ENCODE measurements at places on chromosomes 11 and 22.

GRCh38 chr11:113465786-113466185, 9.4 kb downstream of the DRD2 start:
- H3K27ac ChIP-seq: no peak overlapping the region
- H3K27me3 ChIP-seq: peaks cover 12% of the 10 kb centered on the region
- DNase-seq: no peak
- H3K4me3 ChIP-seq: no peak overlapping the region

GRCh38 chr11:35654711-35655110, 7.9 kb upstream of the TRIM44 start:
- DNase-seq: no peak
- no peak overlapping the region for H3K4me3 ChIP-seq
- H3K27me3 ChIP-seq: no peaks in the 10 kb centered on the region
- no peak overlapping the region for H3K27ac ChIP-seq
- H3K4me1 ChIP-seq: no peaks in the 10 kb centered on the region
- no peaks in the 10 kb centered on the region for H3K36me3 ChIP-seq

DNA sequence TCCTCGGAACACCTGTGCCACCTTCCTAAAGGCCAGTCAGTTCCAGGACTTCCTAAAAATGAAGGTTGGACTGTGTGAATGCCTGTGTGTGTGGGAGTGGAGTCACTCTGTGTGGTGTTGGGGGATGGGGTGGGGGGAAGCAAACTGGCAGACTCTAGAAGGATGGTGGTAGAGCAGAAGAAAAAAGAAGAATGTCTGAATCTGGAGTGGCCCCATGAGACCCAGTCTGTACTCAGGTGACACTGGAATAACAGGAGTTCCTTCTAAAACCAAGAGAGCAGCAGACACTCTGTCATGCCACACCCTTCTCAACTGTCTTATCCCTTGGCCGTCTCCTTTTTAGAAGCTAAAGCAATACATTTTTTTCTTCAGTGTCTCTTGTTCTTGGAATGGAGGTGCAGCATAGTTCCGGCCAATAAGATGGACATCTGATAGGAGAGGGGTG, 82.9 kb downstream of the MAML2 start:
- DNase-seq: no peak
- H3K36me3 ChIP-seq: no peaks in the 10 kb centered on the region
- no peaks in the 10 kb centered on the region for H3K27me3 ChIP-seq
- H3K4me3 ChIP-seq: no peak overlapping the region

- H3K4me3 ChIP-seq: no peak overlapping the region
- peaks cover 29% of the 10 kb centered on the region for H3K4me1 ChIP-seq
- no peak for DNase-seq
- H3K27me3 ChIP-seq: peaks cover 9% of the 10 kb centered on the region
Observed at GRCh38 chr11:1838077-1838425, 730 bp upstream of the TNNI2 start.

DNA sequence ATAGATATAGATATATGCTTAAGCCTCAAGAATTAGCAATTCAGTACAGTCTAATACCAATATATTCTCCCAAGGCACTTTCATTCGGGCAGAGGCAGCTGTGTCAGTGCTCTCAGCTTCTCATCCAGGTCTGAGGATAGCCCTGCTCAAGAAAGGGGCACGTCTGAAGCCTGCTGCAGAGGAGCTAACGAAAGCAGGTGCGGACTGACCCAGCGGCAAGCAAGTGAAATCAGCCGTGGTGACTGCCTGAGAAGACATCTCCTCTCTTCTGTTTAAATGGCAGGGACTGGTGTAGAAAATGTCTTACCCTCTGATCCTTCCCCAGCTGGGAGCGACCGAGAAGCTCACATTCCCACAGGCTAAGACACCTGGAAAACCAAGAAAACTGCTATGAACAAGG, 468.6 kb downstream of the BRD1 start:
- no peaks in the 10 kb centered on the region for H3K4me1 ChIP-seq
- H3K27me3 ChIP-seq: no peaks in the 10 kb centered on the region
- no peaks in the 10 kb centered on the region for H3K36me3 ChIP-seq
- DNase-seq: no peak

GRCh38 chr22:40743768-40744167, 64.5 kb downstream of the MCHR1 start:
- no peak for DNase-seq
- H3K27me3 ChIP-seq: no peaks in the 10 kb centered on the region
- H3K27ac ChIP-seq: no peak overlapping the region
- H3K4me3 ChIP-seq: no peak overlapping the region
- no peaks in the 10 kb centered on the region for H3K36me3 ChIP-seq

- H3K27ac ChIP-seq: peak overlapping the region; percentile 98
- peaks cover 57% of the 10 kb centered on the region for H3K36me3 ChIP-seq
- peak; percentile 22 for DNase-seq
- H3K27me3 ChIP-seq: no peaks in the 10 kb centered on the region
Observed at GRCh38 chr11:36453678-36454077, 56.4 kb downstream of the TRAF6 start.

DNA sequence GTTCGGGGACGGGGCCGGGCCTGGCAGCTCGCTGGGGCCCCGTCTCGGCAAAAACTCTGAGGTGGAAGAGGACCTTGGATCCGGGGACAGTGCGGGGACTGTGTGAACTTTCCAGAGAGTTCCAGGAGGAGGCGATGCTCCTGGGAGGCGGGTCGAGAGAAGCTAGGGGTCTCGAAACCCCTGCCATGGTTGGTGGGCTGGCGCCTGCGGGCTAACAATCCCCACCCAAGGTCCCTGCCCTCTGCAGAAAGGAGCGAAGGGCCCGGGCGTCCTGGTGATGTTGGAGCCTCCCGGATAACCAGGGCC, 4.7 kb upstream of the GRK2 start:
- DNase-seq: no peak
- H3K4me3 ChIP-seq: no peak overlapping the region
- no peak overlapping the region for H3K27ac ChIP-seq
- no peaks in the 10 kb centered on the region for H3K27me3 ChIP-seq

DNA sequence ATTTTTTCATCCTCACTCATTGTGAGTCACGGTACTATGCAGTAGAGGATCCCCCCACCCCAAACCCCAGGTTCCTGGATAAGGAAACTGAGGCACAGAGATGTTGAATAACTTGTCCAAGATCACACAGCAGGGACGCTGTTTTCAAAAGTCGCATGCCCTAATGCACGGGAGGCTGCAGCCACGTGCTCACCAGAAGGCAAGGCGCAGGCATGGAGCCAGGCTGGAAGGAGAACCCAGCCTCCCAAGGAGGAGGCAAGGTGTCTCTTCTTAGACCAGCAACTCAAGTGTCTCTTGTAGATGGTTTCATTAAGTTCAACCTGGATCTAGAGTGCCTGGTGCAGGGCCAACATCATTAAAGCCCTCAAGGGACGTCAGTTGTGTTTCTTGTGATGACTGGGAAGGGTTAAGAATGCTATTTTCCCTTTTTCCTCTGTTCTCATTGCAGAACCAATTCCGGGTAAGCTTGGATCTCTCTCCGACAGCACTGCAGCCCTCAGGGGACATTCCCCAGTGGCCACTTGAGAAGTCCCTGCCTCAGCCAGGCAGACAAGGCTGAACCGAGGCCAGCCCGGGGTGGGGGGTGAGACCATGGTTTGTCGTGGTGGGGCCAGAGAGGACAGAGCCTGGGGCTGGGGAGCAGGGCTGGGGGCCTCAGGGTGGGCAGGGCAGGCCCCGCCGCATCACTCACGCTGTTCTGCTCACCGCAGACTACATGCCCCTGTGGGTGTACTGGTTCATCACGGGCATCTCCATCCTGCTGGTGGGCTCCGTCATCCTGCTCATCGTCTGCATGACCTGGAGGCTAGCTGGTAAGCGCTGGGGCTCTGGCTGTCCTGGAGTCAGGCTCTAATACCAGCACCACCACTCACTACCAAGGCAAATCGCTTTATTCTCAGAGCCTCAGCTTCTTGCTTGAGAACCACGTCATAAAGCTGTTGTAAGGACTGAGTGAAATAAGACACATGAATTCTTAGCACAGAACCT, 15.7 kb downstream of the TMEM121B start:
- no peak for DNase-seq
- no peaks in the 10 kb centered on the region for H3K27me3 ChIP-seq
- no peak overlapping the region for H3K27ac ChIP-seq
- H3K4me1 ChIP-seq: no peaks in the 10 kb centered on the region

- peaks cover 1% of the 10 kb centered on the region for H3K4me1 ChIP-seq
- H3K36me3 ChIP-seq: peaks cover 51% of the 10 kb centered on the region
- H3K27me3 ChIP-seq: no peaks in the 10 kb centered on the region
- no peak for DNase-seq
- no peak overlapping the region for H3K4me3 ChIP-seq
Observed at GRCh38 chr11:10481560-10482349, 26.7 kb downstream of the AMPD3 start.

GRCh38 chr11:46342239-46342638, 5.0 kb upstream of the DGKZ start:
- H3K27ac ChIP-seq: no peak overlapping the region
- no peak overlapping the region for H3K4me3 ChIP-seq
- peaks cover 25% of the 10 kb centered on the region for H3K4me1 ChIP-seq
- no peaks in the 10 kb centered on the region for H3K27me3 ChIP-seq
- peak; percentile 42 for DNase-seq

DNA sequence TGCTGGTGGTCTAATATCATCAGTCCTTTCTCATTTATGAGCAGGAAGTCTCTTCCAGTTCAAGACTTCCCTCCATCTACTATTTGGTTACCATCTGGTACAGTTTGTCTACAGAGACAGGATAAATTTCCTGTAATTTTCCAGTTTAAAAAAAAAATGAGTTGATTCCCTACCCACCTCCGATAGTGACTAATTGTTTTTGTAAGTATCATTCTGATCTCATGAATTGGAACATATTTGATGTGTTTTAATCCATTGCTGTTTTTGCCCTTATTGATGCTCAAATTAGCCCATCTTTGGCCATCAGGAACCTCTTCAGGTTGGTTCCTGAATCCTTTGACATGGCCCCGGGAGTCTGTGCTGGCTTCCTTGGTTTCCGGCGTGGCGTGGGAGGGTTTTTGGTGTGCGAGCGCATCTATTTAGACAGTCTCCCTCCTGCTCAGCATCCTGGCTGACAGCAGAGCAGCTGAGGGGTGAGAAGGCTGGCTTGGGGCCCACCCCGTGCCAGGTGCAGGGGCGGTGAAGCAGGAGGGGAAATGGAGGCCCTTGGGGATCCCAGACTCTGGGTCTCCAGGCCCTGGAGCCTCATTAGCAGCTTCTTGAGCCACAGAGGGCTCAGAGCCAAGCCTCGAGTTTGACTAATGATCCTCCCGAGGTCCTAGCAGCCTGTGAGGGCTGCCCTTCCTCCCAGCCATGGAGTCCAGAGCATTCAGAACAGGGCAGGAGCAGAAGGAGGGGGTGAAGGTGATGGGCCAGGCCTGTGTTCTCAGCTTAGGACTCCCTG, 6.8 kb downstream of the OMP start:
- peaks cover 38% of the 10 kb centered on the region for H3K4me1 ChIP-seq
- H3K27me3 ChIP-seq: no peaks in the 10 kb centered on the region
- peak overlapping the region; percentile 7 for H3K4me3 ChIP-seq
- DNase-seq: no peak

GRCh38 chr11:130145975-130146776, 13.4 kb upstream of the ST14 start:
- no peak overlapping the region for H3K4me3 ChIP-seq
- peaks cover 6% of the 10 kb centered on the region for H3K4me1 ChIP-seq
- H3K36me3 ChIP-seq: peaks cover 51% of the 10 kb centered on the region
- H3K27ac ChIP-seq: no peak overlapping the region
- no peaks in the 10 kb centered on the region for H3K27me3 ChIP-seq
- no peak for DNase-seq

DNA sequence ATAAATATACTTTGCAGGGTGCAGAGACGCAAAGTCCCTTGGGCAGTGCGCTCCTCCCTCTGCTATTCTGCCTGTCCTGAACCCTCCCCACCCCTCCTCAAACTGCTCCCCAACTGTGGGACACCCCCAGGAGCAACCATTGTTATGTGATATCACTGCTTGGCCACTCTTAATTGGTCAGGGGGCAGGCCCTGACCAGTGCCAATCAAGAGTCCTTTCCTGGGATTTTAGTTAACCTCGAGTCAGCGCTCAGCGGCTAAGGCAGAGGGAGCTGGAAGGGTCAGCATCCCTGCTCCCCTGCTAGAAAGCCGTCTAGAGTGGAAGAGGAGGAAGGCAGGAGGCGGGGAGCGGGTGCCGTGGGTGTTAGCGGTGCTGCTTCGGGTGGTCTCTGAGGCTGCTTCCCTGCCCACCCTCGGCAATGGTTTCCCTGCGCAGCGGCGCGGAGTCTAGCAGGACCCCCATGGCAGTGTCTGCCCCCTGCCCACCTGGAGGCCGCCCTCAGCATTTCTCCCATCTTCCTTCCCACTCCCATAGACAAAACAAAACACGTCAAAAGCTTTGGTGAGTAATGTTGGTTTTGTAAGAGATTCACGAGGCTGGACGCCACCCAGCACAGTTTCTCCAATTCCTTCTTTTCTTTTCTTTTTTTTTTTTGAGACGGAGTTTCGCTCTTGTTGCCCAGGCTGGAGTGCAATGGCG, 38.4 kb upstream of the A4GALT start:
- no peaks in the 10 kb centered on the region for H3K36me3 ChIP-seq
- DNase-seq: peak; percentile 48
- peaks cover 7% of the 10 kb centered on the region for H3K4me1 ChIP-seq
- no peak overlapping the region for H3K4me3 ChIP-seq
- H3K27me3 ChIP-seq: no peaks in the 10 kb centered on the region

GRCh38 chr22:27782088-27782487, 19.5 kb downstream of the MN1 start:
- peaks cover 28% of the 10 kb centered on the region for H3K4me1 ChIP-seq
- peaks cover 62% of the 10 kb centered on the region for H3K36me3 ChIP-seq
- DNase-seq: no peak
- no peaks in the 10 kb centered on the region for H3K27me3 ChIP-seq
- H3K4me3 ChIP-seq: no peak overlapping the region

DNA sequence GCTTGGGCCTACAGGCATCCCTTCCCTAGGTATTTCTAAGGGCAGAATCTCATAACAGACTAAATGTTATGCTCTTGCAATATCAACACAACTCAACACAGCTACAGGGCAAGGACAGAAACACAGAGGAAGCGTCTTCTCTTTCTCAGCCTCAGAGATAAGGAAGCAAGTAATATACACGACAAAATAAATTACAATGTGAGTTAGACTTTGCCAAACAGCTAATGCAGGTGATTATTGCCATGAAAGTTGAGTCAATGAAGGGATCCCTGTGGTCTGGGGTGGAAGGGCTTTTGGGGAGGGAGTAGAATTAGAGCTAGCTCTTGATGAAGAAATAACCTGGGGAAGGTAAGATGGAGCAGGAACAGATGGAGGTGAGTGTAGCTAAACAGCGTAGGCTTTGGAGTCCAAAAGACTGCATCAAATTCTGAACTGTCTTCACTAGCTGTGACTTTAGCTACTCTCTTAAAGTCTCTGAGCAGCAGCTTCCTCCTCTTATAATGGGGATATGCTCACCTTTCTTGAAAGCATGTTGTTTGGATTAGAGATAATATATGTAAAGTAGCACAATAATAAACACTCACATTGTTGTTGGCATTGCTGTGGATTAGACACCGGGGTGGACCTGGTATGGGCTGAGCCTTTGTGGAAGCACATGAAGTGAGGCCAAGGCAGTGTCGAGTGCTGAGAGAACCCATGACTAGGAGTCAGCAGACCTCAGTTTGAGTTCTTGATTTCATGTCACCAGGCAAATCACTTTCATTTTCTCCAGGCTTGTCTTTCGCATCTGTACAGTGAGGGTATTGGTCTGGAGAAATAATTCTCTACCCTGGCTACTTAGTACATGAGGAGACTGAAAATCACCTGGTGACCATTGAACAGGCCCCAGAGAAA, 41.0 kb upstream of the AQP11 start:
- no peaks in the 10 kb centered on the region for H3K36me3 ChIP-seq
- no peaks in the 10 kb centered on the region for H3K27me3 ChIP-seq
- no peak for DNase-seq

GRCh38 chr22:43826142-43827002, 14.3 kb upstream of the EFCAB6 start:
- peaks cover 45% of the 10 kb centered on the region for H3K4me1 ChIP-seq
- DNase-seq: peak; percentile 31
- H3K27ac ChIP-seq: peak overlapping the region; percentile 57
- H3K27me3 ChIP-seq: peaks cover 5% of the 10 kb centered on the region

Measured in mesenchymal stem cell (in vitro differentiated cells and primary cell).